Stimulated activated CD4-positive, alpha-beta T cell treated with anti-CD3 and anti-CD28 coated beads, Interleukin-15, amount 100 ng/mL, for 1 hour (primary cell): ENCODE measurements at places on chromosomes 7 and 10.

- no peak for DNase-seq
These were observed 147.1 kb upstream of the GDF10 start for GRCh38 chr10:47152861-47153349.

GRCh38 chr7:68420342-68421192 lies 1177.7 kb upstream of the AUTS2 start:
- no peak for DNase-seq

DNA sequence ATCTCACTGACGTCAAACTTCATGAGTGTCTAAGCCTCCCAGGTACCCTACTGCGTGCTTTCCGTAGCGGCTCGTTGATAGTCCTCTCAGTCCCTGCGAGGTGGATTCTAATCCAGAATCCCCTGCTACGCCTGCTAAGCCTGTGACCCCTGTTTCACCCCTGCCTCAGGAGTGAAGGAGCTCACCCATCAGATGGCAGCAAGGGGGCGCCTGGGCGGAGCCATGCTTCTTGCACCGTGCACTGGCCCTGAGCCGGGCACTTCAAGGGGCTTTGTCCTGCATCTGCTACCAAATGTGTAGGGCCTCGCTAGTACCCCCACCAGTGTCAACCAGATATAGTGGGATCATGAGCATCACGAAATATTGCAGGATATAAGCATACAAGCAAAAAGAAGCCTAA lies 918 bp upstream of the STRA8 start:
- no peak for DNase-seq

DNA sequence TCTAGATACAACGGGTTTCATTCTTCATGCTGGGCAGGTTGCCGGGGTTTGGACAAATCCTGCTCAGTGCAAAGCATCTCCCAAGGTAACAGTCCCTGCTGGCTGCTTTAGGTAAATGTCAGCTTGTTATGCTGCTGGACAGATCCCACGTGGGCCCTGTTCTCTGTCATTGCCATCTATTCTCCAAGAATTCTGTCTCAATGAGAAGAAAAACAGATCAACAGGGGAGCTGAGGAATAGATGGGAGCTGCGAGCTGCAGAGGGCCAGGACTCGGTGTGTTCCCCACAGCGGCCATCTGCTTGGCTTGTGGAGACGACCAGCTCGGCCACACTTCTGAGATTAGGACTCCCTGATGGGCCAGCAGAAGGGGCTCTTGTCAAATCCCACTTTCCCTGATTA lies 235.2 kb downstream of the DPP6 start:
- DNase-seq = no peak

DNA sequence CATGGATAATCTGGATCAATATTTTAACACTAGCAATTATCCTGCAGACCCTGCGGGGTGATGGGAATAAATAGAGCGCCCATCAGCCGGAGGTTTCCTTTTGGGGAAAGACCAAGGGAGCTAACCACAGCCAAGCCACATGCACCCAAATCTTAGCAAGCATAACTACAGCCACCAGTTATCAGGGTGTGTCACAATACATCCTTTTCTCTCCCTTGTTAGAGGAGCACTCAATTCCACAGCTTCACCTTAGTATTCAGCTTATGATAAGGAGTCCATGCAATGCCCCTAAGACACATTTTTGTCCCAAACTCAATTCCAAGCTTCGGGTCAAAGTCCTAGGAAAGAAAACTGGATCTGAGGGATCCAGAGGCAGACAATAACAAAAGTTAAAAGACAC lies 15.9 kb downstream of the TOMM7 start:
- no peak for DNase-seq

DNA sequence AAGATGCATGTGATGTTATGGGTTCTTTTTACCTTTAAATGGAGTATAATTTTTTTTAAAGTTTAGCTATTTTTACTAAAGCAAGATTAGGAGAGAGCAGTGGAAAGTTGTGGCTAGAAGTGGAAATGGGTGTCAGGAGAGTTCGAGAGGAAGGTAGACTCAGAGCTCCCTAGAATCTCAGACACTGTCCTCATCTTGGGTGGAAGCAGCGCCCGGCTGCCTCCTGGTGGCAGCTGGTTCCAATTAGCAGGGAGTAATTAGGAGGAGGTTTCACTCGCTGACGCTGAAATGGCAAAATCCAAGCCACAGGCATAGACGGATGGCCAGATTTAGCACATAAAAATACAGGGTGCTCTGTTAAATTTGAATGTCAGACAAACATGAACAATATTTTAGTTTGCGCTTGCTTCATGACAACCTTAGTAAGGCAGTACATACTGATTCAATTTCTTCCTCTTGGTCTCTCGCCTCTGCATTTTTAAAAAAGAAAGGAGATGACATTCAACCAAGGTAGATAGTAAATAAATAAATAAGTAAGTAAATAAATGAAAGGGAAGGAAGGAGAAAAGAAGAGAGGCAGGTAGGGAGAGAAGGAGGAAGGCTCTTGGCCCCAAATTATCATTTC lies 58.5 kb downstream of the LGI1 start:
- no peak for DNase-seq

GRCh38 chr10:86657011-86657395 lies 2.7 kb downstream of the OPN4 start:
- no peak for DNase-seq

DNA sequence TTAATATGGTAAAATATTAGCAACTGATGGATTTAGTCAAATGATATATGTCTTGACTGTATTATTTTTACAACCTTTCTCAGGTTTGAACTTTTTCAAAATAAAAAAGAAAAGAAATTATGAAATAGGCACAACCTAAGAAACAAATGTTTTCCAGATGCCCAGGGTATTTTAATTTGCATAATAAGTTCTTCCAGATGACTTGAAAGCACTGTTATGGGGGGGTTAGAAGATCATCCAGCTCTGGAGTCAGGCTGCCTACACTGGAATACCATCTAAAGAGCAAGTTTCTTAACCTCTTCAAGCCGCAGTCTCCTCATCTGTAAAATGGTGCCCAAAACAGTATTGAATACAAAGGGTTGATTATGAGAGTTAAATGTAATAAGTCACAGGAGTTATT lies 32.1 kb downstream of the CREB3L2 start:
- DNase-seq = no peak

GRCh38 chr7:122556873-122557542 lies 141.9 kb downstream of the RNF133 start:
- DNase-seq = no peak

DNA sequence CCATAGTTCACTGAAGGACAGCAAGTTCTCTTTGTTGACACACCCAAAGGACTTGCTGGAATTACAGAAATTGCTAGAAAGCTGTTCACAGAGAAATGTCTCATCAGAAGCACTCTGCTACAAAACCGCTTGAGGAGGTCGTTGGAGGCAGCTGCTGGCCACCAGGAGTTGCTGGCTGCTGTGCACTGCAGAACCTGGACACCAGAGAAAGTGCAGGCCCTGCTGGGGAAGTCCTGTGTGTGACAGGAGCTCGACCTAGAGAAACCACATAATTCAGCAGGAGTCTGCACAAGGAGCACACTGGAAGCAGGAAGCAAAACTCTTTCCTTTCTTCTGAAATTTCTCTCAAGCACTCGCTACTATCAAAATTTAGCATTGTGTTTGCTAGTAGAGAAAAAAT lies 461.5 kb upstream of the GHITM start:
- DNase-seq = no peak
